MCF 10A (cell line): ENCODE measurements at places on chromosomes 13 and 19. TPM values are rescaled to one million over a fixed set of nuclear protein-coding genes. Genes with fewer than 3 reads are reported as not detected.

DNA sequence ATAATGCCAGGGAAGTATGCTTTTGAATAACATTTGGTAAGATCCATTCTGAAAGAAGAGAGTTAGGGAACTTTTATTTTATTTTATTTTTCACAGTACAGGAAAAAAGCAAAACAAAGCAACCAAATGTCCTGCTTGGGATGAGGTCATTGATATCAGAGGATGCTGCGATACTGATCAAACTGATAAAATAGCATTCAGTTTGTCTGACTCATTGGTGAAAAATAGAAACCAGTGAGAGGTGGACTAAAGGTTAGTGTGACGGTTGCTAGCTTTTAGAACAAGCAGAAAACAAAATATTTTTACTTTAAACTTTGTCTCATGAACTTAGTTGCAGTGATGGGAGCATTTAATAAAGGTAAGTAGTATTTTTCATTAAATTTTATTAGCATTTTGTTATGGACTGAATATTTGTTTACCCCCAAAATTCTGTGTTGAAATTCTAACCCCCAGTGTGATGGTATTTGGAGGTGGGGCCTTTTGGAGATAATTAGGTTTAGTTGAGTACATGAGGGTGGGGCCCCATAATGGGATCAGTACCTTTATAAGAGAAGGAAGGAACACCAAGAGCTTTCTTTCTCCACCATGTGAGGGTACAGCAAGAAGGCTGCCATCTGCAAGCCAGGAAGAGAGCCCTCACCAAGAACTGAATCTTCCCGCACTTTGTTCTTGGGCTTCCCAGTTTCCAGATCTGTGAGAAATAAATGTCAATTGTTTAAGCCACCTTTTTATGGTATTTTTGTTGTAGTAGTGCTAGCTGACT, 37.3 kb downstream of the ITGBL1 start:
- no peak for DNase-seq
- no peaks in the 10 kb centered on the region for H3K36me3 ChIP-seq
- H3K27me3 ChIP-seq, result no peaks in the 10 kb centered on the region
- H3K4me3 ChIP-seq, result no peak overlapping the region

- no peaks in the 10 kb centered on the region for H3K27me3 ChIP-seq
- no peaks in the 10 kb centered on the region for H3K36me3 ChIP-seq
- H3K4me1 ChIP-seq, result no peaks in the 10 kb centered on the region
- no peak for DNase-seq
- H3K27ac ChIP-seq, result no peak overlapping the region
- no peak overlapping the region for H3K4me3 ChIP-seq
Observed at GRCh38 chr19:23183251-23183650, 66.4 kb downstream of the ZNF730 start.

DNA sequence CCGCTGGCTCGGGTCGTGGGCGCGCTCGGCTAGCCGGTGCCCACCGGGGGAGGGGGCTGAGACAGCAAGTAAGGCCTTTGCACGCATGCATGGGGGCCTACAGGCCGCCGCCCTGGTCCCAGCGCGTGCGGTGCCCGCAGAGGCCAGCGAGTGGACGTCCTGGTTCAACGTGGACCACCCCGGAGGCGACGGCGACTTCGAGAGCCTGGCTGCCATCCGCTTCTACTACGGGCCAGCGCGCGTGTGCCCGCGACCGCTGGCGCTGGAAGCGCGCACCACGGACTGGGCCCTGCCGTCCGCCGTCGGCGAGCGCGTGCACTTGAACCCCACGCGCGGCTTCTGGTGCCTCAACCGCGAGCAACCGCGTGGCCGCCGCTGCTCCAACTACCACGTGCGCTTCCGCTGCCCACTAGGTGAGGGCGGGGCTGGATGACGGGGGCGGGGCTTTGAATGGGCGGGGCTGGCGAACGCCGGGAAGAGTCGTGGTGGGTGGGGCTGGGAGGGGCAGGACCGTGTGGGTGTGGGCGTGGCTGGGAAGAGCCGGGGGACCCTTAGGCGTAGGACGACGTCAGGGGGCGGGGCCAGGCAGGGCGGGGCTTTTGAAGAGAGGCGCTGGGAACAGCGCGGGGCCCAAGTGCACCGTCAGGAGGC, 2.1 kb downstream of the CILP2 start:
- H3K4me1 ChIP-seq, result no peaks in the 10 kb centered on the region
- H3K27me3 ChIP-seq, result no peaks in the 10 kb centered on the region
- no peak overlapping the region for H3K4me3 ChIP-seq
- no peak for DNase-seq
- peaks cover 7% of the 10 kb centered on the region for H3K36me3 ChIP-seq
- no peak overlapping the region for H3K27ac ChIP-seq

GRCh38 chr13:101317986-101318523, 98.3 kb downstream of the NALCN start:
- H3K27me3 ChIP-seq, result no peaks in the 10 kb centered on the region
- H3K27ac ChIP-seq, result no peak overlapping the region
- no peaks in the 10 kb centered on the region for H3K4me1 ChIP-seq
- H3K4me3 ChIP-seq, result no peak overlapping the region

- peaks cover 10% of the 10 kb centered on the region for H3K36me3 ChIP-seq
- no peak overlapping the region for H3K4me3 ChIP-seq
- H3K4me1 ChIP-seq, result no peaks in the 10 kb centered on the region
- H3K27me3 ChIP-seq, result no peaks in the 10 kb centered on the region
- H3K27ac ChIP-seq, result no peak overlapping the region
- DNase-seq, result no peak
Observed at GRCh38 chr13:100506600-100507422, 81.8 kb downstream of the GGACT start.

GRCh38 chr19:32238076-32238475, 107.3 kb upstream of the ZNF507 start:
- no peak overlapping the region for H3K4me3 ChIP-seq
- H3K4me1 ChIP-seq, result no peaks in the 10 kb centered on the region
- DNase-seq, result no peak
- no peak overlapping the region for H3K27ac ChIP-seq
- H3K36me3 ChIP-seq, result no peaks in the 10 kb centered on the region
- no peaks in the 10 kb centered on the region for H3K27me3 ChIP-seq

GRCh38 chr19:33960566-33960965, 163.9 kb downstream of the KCTD15 start:
- H3K4me1 ChIP-seq, result no peaks in the 10 kb centered on the region
- H3K4me3 ChIP-seq, result no peak overlapping the region
- no peaks in the 10 kb centered on the region for H3K27me3 ChIP-seq
- H3K36me3 ChIP-seq, result peaks cover 7% of the 10 kb centered on the region
- H3K27ac ChIP-seq, result no peak overlapping the region

- H3K27ac ChIP-seq, result no peak overlapping the region
- peaks cover 17% of the 10 kb centered on the region for H3K4me1 ChIP-seq
- H3K4me3 ChIP-seq, result no peak overlapping the region
- H3K27me3 ChIP-seq, result no peaks in the 10 kb centered on the region
- H3K36me3 ChIP-seq, result peaks cover 11% of the 10 kb centered on the region
- DNase-seq, result no peak
Observed at GRCh38 chr13:23770428-23770827, 118.8 kb downstream of the MIPEP start.

- no peak for DNase-seq
- H3K4me3 ChIP-seq, result no peak overlapping the region
- H3K27me3 ChIP-seq, result no peaks in the 10 kb centered on the region
Observed at GRCh38 chr19:18500376-18500775, 21.5 kb downstream of the ELL start.

The NLRP4 gene
- total RNA-seq, result not detected in 2 replicates
